ENCODE measurements at places on chromosomes 4 and X.

DNA sequence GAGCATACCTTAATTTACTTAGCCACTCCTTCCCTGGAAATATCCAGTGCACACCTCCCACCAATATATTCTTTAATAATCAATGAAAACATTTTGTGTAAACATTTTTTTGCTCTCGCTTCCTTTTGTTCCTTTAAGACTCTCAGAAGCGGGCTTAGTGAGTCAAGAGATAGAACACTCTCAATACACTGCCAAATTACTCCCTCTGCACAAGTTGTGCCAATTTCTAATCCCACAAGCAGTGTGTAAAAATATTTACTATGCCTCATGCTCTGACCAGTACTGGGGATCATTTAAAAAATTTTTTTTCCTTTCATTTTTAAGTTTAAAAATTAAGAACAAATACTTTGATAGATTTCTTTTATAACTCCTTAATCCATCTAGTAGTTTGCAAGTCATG is 5.1 kb downstream of the MORF4L2 start:
- DNase-seq, result no peak
- no peaks in the 10 kb centered on the region for H3K4me1 ChIP-seq
- no peak overlapping the region for H3K27ac ChIP-seq
- H3K27me3 ChIP-seq, result no peaks in the 10 kb centered on the region

- DNase-seq, result no peak
- no peaks in the 10 kb centered on the region for H3K4me1 ChIP-seq
- H3K36me3 ChIP-seq, result no peaks in the 10 kb centered on the region
- H3K27ac ChIP-seq, result no peak overlapping the region
- no peak overlapping the region for H3K4me3 ChIP-seq
Measured at GRCh38 chrX:37315511-37316248, 33.5 kb upstream of the PRRG1 start.

GRCh38 chrX:143002206-143002605 is 23.5 kb upstream of the SPANXN4 start:
- H3K4me3 ChIP-seq, result no peak overlapping the region
- no peaks in the 10 kb centered on the region for H3K4me1 ChIP-seq
- H3K27ac ChIP-seq, result no peak overlapping the region
- H3K36me3 ChIP-seq, result no peaks in the 10 kb centered on the region
- no peak for DNase-seq

GRCh38 chr4:94640151-94640550 is 117.6 kb upstream of the BMPR1B start:
- H3K36me3 ChIP-seq, result peaks cover 7% of the 10 kb centered on the region
- H3K4me3 ChIP-seq, result no peak overlapping the region
- no peak for DNase-seq
- H3K27ac ChIP-seq, result no peak overlapping the region
- no peaks in the 10 kb centered on the region for H3K27me3 ChIP-seq

DNA sequence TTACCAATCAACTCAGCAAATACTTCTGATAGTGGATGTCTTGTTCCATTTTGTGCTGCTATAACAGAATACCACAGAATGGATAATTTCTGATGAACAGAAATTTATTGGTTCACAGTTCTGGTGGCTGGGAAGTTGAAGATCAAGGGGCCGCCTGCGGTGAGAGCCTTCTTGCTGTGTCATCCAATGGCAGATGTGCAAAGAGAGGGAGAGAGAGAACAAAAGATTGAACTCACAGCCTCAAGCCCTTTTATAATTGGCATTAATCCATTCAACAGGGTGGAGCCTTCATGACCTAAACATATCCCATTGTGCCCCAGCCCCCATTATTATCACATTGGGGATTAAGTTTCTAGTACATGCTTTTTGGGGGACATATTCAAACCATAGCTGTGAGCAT is 86.1 kb downstream of the ADGRG4 start:
- H3K4me3 ChIP-seq, result no peak overlapping the region
- no peaks in the 10 kb centered on the region for H3K4me1 ChIP-seq
- no peak overlapping the region for H3K27ac ChIP-seq

GRCh38 chrX:149456476-149457245 is 48.4 kb downstream of the IDS start:
- H3K36me3 ChIP-seq, result no peaks in the 10 kb centered on the region
- no peaks in the 10 kb centered on the region for H3K27me3 ChIP-seq
- H3K27ac ChIP-seq, result no peak overlapping the region
- H3K4me1 ChIP-seq, result no peaks in the 10 kb centered on the region
- no peak for DNase-seq
- H3K4me3 ChIP-seq, result no peak overlapping the region

DNA sequence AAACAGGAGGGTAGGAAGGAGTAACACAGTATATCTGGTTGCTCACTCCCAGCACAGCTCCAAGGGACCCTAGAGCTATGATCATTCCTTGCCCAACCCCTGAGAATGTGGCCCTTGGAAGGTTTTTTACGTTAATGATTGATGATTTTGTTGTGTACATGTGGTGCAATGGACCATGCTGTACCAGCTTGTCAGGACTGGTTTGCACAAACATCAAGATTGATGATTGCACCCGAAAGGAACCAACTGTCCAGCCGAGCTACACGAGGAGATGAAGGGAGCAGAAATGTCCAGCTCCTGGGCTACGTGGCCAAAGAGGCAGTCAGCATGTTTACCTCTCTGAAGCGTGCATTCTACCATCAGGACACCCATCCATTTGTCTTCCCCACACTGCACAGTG is 83.2 kb upstream of the USP9X start:
- no peak for DNase-seq
- no peaks in the 10 kb centered on the region for H3K27me3 ChIP-seq
- no peaks in the 10 kb centered on the region for H3K4me1 ChIP-seq
- H3K36me3 ChIP-seq, result no peaks in the 10 kb centered on the region
- no peak overlapping the region for H3K27ac ChIP-seq

GRCh38 chr4:157217708-157218107 is 2.8 kb upstream of the GRIA2 start:
- no peaks in the 10 kb centered on the region for H3K4me1 ChIP-seq
- no peak for DNase-seq
- no peaks in the 10 kb centered on the region for H3K36me3 ChIP-seq
- no peak overlapping the region for H3K27ac ChIP-seq

GRCh38 chr4:128386761-128387599 is 99.4 kb upstream of the PGRMC2 start:
- peak; percentile 1 for DNase-seq
- no peaks in the 10 kb centered on the region for H3K36me3 ChIP-seq
- H3K27me3 ChIP-seq, result no peaks in the 10 kb centered on the region
- H3K4me1 ChIP-seq, result no peaks in the 10 kb centered on the region

GRCh38 chr4:105352826-105353225 is 121.0 kb downstream of the PPA2 start:
- no peaks in the 10 kb centered on the region for H3K4me1 ChIP-seq
- no peak for DNase-seq
- H3K27me3 ChIP-seq, result no peaks in the 10 kb centered on the region
- no peak overlapping the region for H3K27ac ChIP-seq

- no peaks in the 10 kb centered on the region for H3K4me1 ChIP-seq
- no peak overlapping the region for H3K27ac ChIP-seq
- DNase-seq, result no peak
- no peak overlapping the region for H3K4me3 ChIP-seq
- no peaks in the 10 kb centered on the region for H3K36me3 ChIP-seq
Measured at GRCh38 chr4:101621120-101621519, 169.4 kb upstream of the BANK1 start.

DNA sequence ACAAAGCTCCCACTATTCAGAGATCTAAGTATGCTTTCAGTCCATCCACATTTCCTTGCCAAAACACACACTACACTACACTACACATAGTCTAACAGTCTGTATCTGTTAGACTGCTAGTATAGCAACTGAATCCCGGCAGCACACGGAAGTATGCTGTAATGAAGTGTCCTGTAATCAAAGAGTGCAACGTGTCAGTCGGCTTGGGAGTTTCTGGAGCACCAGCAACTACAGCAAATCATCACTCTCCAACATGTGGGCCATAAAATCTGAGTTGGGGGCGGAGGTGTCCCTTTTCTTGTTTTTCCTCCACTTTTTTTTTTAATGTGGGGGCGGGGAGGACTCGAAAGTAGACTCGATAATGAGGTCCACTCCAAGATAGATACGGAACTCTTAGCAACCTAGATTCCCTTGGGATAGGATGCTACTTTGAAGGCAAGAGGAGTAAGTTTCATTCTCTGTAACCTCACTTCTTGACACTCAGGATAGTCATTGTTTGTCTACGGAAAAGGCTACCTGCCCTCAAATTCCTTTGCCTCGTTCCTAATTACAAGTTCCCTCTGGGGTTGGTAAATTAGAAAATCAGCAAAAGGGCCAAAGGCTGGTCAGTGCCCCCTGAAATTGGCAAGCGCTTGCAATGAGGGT is 722 bp downstream of the SLC10A7 start:
- no peaks in the 10 kb centered on the region for H3K27me3 ChIP-seq
- no peaks in the 10 kb centered on the region for H3K36me3 ChIP-seq
- no peak for DNase-seq

DNA sequence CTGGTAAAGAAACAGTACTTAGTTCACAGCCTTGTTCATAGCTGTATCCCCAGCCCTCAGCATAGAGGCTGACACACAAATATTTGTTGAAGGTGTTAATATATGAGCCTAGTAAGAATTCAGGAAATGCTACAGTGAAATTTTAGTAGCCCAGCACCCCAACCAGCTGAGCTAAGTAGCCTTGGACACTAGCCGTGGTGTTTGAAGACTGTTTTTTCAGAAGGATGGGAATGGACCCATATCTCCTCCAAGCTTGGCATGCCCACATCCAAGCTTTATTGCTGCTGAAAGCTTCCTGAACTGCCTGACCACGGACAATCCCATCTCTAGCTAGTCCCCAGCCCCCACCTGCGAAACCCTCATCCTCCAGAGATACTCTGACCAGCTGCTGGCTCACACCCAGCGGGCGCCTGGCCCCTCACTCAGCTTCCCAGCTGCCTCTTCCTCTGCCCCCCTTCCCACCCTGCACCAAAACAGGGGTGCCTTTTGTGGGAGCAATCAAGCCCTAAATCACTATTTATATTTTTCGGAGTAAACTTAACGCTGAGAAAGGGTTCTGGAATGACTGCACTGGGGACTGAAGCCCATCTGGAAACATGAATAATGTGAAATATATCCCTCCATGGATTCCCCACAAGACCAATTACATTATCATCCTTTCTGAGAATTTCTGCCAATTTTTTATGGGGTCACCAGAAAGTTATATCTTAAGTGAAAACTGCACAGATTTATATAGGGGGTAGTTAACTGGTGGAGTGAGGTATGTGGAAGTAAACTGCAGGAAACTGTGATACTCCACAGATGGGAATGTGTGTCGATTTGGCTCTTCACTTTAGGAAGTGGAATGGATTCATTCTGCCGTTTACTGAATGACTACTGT is 41.1 kb upstream of the CBR4 start:
- no peak overlapping the region for H3K27ac ChIP-seq
- no peak for DNase-seq
- H3K36me3 ChIP-seq, result no peaks in the 10 kb centered on the region
- no peaks in the 10 kb centered on the region for H3K4me1 ChIP-seq
- no peaks in the 10 kb centered on the region for H3K27me3 ChIP-seq

DNA sequence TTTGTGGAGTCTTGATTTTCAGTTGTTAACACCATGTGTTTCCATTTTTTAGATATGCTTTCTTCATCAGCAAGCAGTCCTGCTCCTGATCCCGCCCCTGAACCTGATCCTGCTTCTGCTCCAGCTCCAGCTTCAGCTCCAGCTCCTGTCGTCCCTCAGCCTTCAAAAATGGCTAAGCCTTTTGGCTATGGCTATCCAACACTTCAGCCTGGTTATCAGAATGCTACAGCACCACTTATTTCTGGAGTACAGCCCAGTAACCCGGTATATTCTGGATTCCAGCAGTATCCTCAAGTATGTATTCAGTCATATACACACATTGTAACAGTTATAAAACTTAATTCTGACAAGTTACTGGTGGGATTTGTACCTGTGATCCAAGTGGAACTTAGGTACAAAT is 60.9 kb downstream of the SEC24B start:
- no peaks in the 10 kb centered on the region for H3K4me1 ChIP-seq
- no peak for DNase-seq
- H3K27ac ChIP-seq, result no peak overlapping the region
- H3K4me3 ChIP-seq, result no peak overlapping the region
- H3K36me3 ChIP-seq, result peaks cover 61% of the 10 kb centered on the region
- H3K27me3 ChIP-seq, result no peaks in the 10 kb centered on the region

- H3K27me3 ChIP-seq, result no peaks in the 10 kb centered on the region
- DNase-seq, result no peak
- no peaks in the 10 kb centered on the region for H3K4me1 ChIP-seq
- peaks cover 7% of the 10 kb centered on the region for H3K36me3 ChIP-seq
- no peak overlapping the region for H3K27ac ChIP-seq
- no peak overlapping the region for H3K4me3 ChIP-seq
Measured at GRCh38 chrX:2427147-2427546, 73.6 kb downstream of the DHRSX start.

GRCh38 chrX:135596495-135596894 is 76.0 kb downstream of the INTS6L start:
- no peak overlapping the region for H3K4me3 ChIP-seq
- H3K4me1 ChIP-seq, result no peaks in the 10 kb centered on the region
- peak; percentile 34 for DNase-seq
- H3K27me3 ChIP-seq, result no peaks in the 10 kb centered on the region

GRCh38 chrX:108165383-108166111 is 74.0 kb downstream of the ATG4A start:
- no peaks in the 10 kb centered on the region for H3K27me3 ChIP-seq
- no peak for DNase-seq
- H3K4me3 ChIP-seq, result no peak overlapping the region
- no peak overlapping the region for H3K27ac ChIP-seq
- H3K4me1 ChIP-seq, result no peaks in the 10 kb centered on the region
- H3K36me3 ChIP-seq, result no peaks in the 10 kb centered on the region

GRCh38 chr4:95761426-95761825 is 78.5 kb upstream of the PDHA2 start:
- no peaks in the 10 kb centered on the region for H3K4me1 ChIP-seq
- no peaks in the 10 kb centered on the region for H3K36me3 ChIP-seq
- no peak overlapping the region for H3K4me3 ChIP-seq
- H3K27ac ChIP-seq, result no peak overlapping the region

- peak within 1 kb of the TSS; percentile 73 for H3K4me3 ChIP-seq
- peaks cover 20% of the 10 kb centered on the region for H3K4me1 ChIP-seq
- H3K36me3 ChIP-seq, result no peaks in the 10 kb centered on the region
- peak; percentile 98 for DNase-seq
Measured at GRCh38 chr4:185471235-185472102, at the start of gene CCDC110. TSS of gene CCDC110 (minus strand) at chr4:185471733. CDS start at chr4:185471683, 50 bp downstream.

GRCh38 chr4:141473952-141474351 is 162.4 kb upstream of the IL15 start:
- H3K36me3 ChIP-seq, result no peaks in the 10 kb centered on the region
- no peak for DNase-seq
- H3K27me3 ChIP-seq, result no peaks in the 10 kb centered on the region
- H3K4me3 ChIP-seq, result no peak overlapping the region
- H3K27ac ChIP-seq, result no peak overlapping the region
- no peaks in the 10 kb centered on the region for H3K4me1 ChIP-seq

DNA sequence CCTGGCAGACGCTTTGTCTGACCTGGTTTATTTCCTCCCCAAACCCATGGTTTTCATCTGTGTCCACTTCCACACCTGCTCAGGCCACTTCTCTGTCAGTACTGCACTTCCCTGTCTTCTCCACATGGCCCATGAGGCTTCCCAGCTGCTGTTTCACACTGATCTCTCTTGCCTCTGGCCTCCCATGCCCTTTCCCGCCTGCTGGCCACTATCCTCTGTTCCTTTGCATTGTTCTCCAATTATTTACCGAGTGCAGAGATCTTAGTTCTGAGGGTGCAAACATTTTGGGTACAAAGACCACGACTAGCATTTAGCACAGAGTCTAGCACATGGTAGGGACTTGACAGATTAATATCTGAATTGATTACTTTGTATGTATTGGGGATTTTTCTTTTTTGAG is 174.8 kb upstream of the NPY2R start:
- no peak for DNase-seq
- H3K4me3 ChIP-seq, result no peak overlapping the region
- no peaks in the 10 kb centered on the region for H3K4me1 ChIP-seq
- no peaks in the 10 kb centered on the region for H3K27me3 ChIP-seq
